Common myeloid progenitor, CD34-positive (primary cell): ENCODE measurements at places on chromosomes 6 and 20.
A peak's percentile ranks its signal among the peaks of the same experiment; 100 is the strongest.

- DNase-seq, result peak; percentile 93
Measured at GRCh38 chr20:1524004-1524403, 32.8 kb upstream of the SIRPB2 start.

DNA sequence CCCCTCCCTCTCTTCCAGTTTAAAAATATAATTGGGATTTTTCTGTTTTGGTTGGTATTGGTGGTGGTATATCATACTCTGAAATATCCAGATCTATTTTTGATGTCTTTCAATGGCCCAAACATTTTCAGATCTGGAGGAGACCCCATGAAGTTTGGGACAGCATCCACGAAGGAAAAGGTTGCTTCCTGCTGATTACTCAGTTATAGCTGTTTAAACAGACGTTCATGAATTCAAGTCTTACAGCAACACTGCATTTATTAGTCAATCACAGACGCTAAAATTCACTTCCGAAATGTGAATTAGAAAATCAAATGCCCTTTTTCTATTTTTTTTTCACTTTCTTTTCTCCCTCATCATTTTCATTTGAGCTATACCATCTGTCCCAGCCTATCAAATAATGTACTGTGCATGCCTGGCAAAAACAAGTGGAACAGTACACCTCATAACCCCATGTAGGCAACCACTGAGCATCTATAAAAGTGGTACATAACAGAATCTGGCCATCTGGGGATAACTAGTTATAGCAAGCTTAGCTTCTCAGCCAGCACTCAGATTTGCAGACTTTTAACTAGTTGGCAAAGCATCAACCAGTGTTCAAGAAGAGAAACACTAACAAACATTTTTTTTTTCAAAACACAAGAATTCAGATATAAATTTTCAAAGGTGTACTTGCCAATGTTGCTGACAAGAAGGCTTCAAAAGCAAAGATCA is 124.5 kb downstream of the HIVEP2 start:
- DNase-seq, result no peak

- DNase-seq, result no peak
Measured at GRCh38 chr6:33190504-33191107, 1.7 kb downstream of the COL11A2 start.

DNA sequence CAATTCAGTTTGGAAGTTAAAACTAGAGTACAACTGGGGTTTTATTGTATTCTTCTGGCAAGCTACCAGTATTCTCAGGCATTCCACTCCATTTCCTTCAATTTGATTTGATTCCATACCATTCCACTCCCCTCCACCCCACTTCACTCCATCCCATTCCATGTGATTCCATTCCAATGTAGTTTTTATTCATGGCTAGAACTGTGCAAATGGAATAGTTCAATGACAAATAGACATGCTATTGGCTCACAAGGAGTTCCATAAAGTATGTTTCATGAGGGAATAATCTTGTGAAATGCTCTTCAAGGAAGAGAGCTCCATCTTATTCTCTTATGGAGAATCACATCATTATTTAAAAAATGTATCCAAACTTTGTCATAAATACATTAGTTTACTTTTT is 285.0 kb upstream of the BMP2 start:
- no peak for DNase-seq

GRCh38 chr6:134429861-134430380 is 112.0 kb upstream of the SGK1 start:
- DNase-seq, result no peak

DNA sequence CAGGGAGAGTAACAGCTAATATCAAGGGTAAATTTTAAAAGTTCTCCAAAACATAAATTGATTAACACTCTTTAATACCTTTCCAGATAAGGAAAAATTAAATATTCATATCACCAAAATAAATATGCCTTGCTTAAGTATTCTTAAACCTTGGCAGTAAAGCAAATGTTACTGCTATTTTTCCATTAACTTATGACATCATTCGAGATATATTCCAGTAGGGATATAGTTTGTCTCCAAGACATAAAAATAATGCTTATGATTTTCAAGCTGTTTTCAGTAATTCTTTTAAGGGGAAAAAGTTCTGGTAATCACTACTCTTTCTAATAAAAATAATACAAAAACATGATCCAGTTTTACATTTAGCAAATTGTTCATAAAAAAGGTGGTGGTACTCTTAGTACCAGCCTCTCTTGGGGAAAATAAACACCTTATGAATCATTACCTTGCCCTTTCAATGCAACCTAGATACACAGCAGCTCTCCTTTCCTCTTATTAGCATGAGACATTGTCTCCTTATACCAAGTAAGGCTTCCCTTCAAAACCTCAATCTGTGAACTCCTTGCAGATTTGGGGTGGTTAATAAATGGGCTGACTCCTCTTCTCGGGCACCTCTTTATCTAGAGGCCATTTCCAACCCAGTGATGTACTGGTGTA is 31.5 kb upstream of the LTV1 start:
- no peak for DNase-seq

- no peak for DNase-seq
Measured at GRCh38 chr6:22613695-22614094, 44.3 kb downstream of the HDGFL1 start.

- DNase-seq, result no peak
Measured at GRCh38 chr6:106186714-106187113, 100.6 kb downstream of the PRDM1 start.

DNA sequence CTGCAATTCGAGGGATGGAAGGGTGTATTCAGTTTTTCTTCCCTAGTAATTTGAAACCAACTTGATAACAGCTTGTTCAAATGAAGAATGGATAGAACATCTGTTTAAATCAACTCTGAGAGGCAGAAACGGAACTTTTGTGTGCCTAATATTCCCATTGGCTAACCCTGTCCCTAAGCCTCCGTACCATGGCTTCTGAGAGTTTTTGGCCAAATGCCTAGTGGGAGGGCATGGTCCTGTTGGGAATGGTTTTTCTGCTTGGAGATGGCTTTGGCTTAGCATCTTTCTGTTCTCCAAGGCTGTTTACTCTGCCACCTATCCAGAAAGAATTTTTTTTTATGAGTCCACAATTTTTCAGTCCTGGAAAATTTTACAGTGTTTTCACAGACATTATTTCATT is 126.7 kb upstream of the MLIP start:
- DNase-seq, result no peak

DNA sequence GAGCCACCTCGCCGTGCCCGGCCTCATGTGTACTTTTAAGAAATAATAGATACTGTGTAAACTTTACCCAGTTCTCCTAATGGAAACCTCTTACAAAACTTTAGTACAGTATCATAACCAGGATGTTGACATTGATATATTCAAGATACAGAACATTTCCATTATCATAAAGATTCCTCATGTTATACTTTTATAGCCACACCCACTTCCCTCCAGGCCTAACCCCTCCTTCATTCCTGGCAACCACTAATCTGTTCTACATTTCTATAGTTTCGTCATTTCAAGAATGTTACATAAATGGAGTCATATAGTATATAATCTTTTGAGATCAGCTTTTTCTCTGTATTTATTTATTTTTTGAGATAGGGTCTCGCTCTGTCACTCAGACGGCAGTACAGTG is 52.6 kb upstream of the SALL4 start:
- DNase-seq, result no peak

DNA sequence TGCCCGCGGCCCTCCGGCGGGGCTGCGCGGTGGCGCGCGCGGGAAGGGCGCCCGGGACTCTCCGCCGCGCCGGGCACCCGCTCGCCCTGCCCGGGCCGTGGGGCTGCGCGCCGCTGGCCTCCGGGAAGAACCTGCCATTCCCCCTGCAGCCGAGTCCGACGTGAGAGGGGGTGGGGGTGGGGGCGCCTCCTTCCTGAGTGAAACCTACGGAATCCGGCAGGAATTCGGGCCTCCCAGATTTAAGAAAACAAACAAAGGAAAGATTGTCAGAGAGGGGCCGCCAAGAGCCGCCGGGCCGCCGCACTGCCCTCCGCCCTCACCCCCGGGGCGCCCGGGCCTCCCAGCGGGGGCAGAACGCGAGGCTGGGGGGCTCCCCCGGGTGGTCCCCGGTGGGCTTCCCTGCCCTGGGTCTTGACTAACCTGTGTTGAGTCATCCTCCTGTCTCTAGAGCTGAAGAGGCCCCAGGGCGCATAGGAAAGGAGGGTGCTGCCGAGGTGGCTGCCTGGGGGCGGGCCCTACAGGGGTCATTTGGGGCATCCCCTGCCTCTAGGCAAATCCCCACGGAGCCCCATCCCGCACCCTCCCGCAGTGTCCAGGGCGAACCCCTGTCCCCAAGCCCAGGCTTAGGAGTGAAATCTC is 42.2 kb upstream of the FOXP4 start:
- no peak for DNase-seq

GRCh38 chr6:142823256-142823902 is 121.6 kb downstream of the HIVEP2 start:
- DNase-seq, result peak; percentile 25

- DNase-seq, result peak; percentile 73
Measured at GRCh38 chr20:25867776-25868649, 171.4 kb upstream of the ZNF337 start.

- no peak for DNase-seq
Measured at GRCh38 chr20:51379601-51380341, 162.7 kb downstream of the NFATC2 start.

DNA sequence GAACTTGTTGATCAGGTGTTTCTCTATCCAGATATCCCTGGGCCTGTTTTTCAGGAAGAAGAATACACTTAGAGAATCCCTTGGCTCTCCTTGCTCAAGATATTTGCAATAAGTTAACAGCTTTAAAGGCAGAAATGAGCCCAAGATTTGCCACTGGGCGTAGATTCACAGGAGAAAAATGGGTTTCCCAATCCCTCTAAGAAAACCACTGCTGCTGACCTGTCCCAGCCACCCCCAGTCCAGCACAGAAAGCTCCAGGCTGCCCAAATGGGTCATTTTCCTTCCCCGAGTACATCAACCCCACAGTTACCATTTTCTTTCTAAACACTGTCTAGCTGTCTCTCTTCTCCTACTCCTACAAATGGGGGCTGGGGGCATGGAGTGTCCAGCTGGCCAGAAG is 67.3 kb downstream of the ANKRD60 start:
- DNase-seq, result no peak

- no peak for DNase-seq
Measured at GRCh38 chr20:54382419-54382818, 93.0 kb upstream of the DOK5 start.

GRCh38 chr6:32460528-32460927 is 20.8 kb downstream of the HLA-DRA start:
- DNase-seq, result peak; percentile 44

- DNase-seq, result no peak
Measured at GRCh38 chr20:42118409-42119125, 500.4 kb upstream of the CHD6 start.

DNA sequence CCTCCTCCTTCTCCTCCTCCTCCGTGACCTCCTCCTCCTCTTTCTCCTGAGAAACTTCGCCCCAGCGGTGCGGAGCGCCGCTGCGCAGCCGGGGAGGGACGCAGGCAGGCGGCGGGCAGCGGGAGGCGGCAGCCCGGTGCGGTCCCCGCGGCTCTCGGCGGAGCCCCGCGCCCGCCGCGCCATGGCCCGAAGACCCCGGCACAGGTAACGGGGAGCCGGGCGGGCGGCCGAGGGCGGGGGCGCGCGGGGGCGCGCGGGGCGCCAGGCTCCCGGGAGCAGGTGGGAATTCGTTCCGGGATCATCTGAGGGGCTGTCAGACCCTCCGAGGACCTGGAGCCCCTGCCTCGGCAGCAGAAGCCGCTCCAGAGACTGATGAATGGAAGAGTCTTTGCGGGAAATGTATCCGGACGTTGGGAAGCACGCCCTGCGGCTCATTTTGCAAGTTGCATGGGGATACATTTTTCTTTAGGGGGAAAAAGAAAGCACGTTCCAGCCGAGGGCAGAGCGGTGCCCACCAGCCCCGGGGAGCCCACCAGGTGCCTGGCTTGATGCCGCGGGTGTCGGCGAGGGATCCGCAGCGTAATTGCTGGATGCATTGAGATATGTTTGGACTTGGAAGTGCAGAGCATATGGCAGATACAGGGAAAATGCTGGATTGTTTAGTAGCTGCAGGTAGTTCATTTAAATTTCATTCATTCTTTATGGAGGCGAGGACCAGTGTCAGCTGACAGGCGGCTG is 394 bp downstream of the MYB start:
- DNase-seq, result no peak

- no peak for DNase-seq
Measured at GRCh38 chr6:134049176-134049575, 3.2 kb downstream of the SLC2A12 start.

DNA sequence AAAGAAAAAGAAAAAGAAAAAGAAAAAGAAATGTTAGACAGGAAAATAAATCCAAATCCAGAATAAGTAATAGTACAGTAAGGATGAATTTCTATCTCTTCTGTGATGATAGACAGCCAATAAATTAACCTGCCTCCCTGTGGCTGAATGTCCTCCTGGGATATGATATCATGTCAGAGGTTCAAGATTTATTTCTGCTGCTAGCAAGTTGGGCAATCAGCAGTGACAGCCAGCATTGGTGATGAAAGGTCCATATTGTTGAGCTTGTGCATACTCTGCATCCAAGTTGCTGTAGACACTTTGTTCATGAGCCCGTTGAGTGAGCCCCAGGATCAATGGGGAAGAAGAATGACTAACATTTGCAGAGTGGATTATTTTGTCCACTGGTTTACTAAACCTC is 44.9 kb upstream of the CEP85L start:
- no peak for DNase-seq

GRCh38 chr20:8365634-8366033 is 233.6 kb downstream of the PLCB1 start:
- no peak for DNase-seq

DNA sequence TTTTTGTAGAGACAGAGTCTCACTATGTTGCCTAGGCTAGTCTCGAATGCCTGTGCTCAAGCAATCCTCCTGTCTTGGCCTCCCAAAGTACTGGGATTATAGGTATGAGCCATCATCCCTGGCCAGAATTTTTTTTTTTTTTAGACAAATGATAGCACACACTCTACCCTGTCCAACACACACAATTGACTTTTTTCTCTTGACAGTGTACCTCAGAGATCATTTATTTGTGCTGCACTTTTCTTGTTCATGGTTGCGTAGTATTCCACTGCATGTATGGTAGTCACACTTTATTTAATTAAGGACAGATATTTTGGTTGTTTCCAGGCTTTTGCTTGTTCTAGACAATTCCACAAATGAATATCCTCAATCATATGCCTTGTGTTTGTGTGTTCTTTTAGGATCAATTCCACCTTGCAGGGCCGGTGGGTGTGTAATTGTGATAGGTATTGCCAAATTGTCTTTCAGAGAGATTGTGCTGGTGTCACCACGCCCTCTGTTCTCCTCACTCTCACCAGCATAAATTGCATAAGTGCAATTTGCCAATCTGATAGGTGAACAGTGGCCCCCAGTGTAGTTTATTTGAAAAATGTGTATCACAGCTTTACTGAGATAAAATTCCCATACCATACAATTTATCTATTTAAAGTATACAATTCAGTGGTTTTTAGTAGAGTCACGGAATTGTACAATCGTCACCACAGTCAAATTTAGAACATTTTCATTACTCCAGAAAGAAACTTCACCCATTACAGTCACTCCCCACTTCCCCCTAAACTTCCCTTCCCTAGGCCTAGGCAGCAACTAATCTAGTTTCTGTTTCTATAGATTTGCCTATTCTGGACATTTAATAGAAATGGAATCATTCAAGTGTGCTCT is 20.1 kb downstream of the SRC start:
- no peak for DNase-seq
